Activated CD4-positive, alpha-beta memory T cell treated with anti-CD3 and anti-CD28 coated beads for 36 hours (primary cell): ENCODE measurements at places on chromosomes 4 and X.

GRCh38 chr4:75126058-75126457, 193.1 kb downstream of the PARM1 start:
- no peak for DNase-seq

DNA sequence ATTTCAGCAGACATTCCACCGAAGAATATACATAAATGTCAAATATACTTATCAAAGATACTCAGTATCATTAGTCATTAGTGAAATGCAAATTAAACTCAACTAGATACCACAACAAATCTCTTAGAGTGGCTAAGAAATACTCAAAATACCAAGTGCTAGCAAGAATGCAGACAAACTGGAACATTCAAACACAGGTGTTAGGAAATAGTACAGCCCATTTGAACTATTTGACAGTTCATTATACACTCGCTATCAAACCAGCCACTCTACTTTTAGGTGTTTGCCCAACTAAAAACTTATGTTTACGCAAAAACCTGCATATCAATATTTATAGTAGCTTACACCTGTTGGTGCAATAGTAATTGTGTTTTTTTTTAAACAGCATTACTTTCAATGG, 8.8 kb downstream of the ADAM29 start:
- no peak for DNase-seq

DNA sequence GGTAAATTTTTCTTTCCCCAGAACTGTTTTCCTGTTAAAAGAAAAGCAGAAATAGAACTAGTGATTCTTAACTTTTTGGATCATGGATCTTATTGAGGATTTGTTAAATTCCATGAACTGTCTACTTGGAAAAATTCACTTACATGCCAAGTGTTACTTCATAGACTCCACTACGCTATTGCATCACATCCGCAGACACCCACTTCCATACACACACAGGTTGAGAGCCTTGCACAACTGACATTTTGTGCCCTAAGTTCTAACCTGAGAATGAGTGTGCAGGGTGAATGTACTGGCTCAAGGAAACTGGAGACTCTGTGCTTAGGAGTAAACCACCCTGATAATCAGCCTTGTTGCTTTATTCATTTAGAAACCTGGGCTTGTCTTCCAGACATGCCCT, 250.5 kb upstream of the EDA2R start:
- DNase-seq, result no peak

- DNase-seq, result no peak
Observed at GRCh38 chrX:130336531-130336930, 3.2 kb upstream of the SLC25A14 start.

DNA sequence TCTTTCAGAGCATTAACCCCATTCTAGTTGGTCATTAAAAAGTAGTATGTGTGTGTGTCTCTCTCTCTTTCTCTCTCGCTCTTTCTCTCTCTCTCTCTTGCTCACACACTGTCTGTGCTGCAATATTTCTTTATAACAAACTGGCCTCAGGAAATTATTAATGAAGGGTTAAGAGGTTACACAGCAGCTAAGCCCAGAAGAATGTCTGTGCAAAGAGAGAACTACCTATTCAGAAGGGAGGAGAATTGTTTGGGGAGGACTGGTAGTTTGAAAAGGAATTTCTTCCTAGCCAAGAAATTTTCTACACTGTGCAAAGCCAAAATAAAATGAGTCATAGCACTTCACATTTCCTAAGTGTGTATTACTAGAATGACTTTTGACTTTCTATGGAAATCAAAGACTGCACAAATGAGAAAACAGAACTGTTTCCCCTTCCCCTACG, 22.2 kb downstream of the PDGFC start:
- DNase-seq, result no peak

DNA sequence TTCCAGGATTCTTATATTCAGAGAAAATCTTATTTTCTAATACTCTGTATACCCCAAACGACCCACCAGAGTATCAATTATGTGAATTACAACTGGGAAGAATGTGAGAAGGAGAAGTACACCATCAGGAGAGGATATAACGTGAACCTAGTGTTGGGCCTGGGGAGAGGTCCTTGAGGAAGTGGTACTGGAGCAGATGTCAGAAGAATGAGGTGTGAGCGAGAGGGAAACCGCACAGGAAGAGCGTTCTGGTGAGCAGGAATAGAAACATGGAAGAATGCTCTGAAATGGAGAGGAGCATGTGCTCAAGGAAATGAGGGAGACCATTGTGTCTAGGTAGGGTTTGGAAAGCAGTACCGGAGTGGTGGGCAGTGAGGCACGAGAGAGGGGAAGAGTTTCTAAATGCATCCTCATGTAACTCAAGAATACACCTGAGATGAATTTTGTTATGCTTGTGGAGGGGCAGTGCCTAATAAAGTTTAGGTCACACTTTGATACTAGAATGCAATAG, 151.6 kb downstream of the GRID2 start:
- DNase-seq, result no peak

DNA sequence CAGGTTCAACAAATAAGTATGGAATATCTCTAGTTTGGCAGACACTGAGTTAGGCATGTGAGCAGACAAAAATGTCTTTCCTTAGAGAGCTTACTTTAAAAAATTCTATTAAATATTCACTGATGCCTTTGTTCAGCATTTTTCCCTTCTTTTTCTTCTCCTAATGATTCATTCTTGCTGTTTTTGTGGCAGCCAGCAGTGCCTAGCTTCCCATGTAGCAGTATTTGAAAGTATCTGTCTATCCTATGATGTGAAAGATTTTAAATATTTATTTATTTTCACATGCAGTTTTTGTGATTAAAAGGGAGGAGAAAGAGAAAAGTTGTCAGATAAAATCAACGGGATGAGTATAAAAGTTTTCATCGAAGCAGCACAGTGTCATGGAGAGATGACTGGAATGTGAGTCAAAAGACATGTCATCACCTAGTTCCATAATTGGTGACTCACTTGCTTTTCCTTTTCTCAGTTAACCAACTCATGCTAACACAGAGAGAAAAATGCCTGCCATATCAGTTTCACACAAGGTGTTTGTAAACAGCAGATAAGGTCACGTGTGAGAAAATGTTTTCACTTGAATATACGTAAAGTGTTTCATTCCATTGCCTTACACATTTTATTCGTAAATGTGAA, 69.8 kb downstream of the BMPR1B start:
- no peak for DNase-seq

DNA sequence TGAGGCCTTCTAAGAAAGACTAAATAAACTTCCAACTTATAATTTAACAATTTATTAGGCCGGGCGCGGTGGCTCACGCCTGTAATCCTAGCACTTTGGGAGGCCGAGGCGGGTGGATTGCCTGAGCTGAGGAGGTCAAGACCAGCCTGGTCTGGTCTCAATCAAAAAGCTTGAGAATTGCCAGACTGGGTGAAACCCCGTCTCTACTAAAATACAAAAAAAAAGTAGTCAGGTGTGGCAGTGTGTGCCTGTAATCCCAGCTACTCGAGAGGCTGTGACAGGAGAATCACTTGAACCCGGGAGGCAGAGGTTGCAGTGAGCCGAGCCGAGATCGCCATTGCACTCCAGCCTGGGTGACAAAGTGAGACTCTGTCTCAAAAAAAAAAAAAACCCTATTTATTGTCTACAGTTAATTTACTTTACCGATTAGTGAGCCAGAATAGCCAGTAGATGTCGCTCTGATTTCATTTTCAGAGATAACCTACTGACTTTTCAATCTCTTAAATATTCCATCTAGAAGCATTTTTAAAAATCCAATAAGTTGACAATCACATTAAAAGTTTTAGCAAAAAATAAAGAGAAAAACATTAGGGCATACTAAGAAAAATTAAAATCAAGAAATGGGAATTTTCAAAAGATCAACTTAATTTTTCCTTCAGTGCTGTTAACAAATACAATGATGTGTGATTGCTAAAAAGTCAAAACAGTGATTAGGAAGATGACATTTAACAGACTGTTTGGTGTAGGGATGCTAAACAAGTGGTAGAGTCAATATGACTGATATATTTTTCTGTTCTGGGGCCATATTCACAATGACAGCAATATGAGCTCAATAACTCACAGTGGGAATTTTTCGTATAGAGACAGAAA, 4.3 kb upstream of the SHROOM3 start:
- DNase-seq, result no peak

DNA sequence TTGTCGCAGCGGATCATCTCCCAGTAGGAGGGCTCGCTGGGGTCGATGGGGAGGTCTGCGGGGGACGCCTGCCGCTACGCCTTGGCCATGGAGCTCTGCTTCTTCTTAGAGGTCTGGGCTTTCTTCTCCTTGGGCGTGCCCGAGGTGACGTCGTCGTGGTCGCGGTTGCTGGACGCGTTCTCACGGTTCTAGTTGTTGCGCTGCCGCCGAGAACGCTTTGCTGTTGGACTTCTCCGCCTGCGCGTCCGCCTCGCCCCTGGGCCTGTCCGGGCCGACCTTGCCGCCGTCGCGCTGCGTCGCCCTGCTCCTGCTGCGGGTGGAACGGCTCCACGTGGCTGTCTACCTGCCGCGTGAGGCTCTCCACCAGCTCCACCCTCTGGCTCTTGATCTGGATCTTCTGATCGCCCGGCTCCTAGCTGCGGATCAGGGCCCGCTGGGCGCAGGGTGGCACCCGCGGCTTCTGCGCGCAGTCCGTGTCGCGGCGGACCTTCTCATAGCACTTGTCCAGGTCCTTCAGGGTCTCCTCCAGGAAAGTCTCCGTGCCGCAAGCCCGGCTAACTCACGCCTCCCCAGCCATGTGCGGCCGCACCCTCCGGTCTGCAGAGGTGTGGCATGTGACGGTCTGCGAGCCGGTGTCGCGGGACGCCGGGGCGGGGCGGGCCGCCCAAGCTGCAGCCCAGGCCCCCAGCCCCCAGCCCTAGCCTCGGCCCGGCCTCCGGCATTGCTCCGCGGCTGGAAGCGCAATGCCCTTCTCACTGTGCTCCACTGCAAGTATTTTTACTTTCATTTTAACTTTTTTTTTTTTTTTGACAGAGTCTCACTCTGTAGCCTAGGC, 40.5 kb upstream of the OGT start:
- DNase-seq, result peak; percentile 56

DNA sequence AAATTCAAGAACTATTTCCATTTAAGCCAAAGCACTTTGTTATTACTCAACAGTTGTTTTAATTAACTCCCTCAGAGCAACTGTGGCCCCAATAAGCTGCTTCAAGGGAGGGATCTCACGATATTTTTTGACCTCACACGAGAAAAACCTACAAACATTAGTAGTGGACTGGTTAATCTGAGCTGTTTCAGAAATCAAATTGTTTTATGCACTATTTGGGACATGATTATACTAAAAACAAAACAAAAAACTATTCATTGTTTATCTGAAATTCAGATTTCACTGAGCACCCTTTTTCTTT, 74.3 kb downstream of the DCHS2 start:
- DNase-seq, result no peak

DNA sequence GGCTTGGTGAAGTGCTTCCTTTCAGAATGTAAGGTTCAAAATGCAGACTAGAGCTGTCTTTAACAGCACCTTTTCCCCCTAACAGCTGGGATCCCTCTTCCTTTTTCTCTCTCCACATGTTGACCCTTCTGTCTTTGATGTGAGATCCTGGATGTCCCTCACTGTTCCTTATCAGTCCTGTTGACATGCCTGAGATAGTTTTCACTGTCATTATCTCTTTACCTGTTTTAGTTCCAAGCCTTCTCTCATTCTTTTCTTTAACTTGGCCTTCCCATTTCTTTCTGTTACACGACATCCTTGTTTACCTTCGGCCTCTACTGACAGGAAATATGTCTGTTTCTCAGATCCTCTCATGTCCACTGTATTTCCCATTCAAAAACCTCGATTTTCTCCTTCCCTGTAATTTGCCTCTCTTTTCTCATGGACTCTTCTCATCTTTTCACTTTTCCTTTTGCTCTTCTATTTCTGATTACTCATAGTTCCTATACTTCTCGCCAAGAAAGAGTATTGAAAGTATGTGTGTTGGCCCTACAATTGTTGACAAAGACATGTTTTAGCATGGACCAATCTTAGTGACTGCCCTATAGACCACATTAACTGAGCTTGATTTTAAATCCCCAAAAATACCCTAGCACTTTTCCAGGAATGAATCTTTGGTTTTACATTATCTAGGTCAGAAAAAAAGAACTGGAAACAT, 1.2 kb upstream of the SOWAHB start:
- DNase-seq, result no peak

- peak; percentile 43 for DNase-seq
Observed at GRCh38 chrX:119236623-119237561, 807 bp downstream of the PGRMC1 start.

DNA sequence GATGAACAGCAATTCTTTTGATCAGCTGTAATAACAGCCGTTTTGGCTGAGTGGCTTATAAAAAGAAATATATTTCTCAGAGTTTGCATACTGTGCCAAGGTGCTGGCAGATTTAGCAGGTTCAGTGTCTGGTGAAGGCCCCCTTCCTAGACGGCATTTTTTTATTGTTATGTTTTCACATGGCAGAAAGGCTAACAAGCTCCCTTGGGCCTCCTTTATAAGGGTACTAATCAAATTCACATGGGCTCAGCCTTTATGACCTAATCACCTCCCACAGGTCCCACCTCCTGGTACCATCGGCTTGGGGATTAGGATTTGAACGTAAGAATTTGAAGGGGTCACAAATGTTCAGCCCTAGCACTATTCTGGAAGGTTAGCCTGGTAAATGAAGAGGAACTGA, 431.9 kb downstream of the SPOCK3 start:
- no peak for DNase-seq

DNA sequence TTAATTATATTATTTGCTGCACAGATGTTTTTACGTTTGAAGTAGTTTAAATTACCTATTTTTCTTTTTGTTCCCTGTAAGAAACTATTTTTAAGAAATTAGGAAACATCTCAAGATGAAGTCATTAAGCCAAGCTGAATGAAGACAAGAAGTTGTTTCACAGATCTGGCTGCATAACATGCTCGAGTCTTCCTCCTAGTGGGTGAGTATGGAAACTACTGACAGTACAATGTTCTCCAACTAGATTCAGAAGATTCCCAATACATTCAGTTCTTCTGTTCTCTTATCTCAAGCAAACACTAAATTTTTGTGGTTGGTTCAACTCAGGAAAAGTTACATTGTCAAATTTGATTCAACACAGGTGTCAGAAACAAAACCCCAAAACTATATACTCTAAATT, 256.8 kb upstream of the VCX start:
- DNase-seq, result no peak

DNA sequence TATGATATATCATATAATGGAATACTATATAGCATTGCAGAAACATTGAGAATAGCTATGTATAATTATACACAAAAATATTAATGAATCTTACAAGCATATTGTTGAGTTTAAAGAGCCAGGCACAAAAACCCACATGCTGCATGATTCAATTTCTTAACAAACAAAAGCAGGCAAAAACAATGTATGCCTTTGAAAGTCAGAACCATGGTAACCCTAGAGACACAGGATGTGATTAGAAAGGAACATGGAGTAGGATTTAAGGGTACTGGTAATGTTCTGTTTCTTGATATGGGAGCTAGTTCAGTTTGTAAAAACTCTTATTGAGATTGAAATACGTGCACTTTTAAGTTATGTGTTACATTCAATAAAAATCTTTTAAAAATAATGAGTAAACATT, 21.5 kb downstream of the CXCL8 start:
- no peak for DNase-seq

- DNase-seq, result no peak
Observed at GRCh38 chr4:76001700-76002099, 5.6 kb downstream of the CXCL9 start.
